Left ventricle myocardium superior (tissue), 1 donor: ENCODE measurements at places on chromosomes 4 and X. TPM values are rescaled to one million over a fixed set of nuclear protein-coding genes. Genes with fewer than 3 reads are reported as not detected.
A peak's percentile ranks its signal among the peaks of the same experiment; 100 is the strongest.

The PLK4 gene
- total RNA-seq: 1.3 TPM

DNA sequence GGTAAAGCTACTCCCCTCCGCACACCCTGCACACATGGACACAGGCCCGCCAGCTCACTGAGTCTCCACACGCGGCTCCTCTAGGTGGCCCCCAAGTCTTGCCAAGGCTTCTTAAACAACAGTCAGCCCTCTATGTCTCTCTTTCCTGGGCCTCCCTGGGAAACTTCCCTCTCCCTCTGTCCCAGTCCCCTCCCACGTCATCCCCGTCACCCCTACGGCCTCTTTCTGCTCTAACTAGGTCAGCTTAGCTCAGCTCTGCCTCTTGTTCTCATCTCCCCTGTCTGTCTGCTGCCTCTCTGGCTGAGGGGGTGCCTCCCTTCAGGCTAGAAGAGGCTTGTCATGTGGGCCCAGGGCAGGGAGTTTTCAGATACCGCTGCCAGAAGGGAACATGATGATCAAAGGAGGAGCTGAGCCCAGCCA, 38.8 kb downstream of the SEPTIN6 start:
- DNase-seq: peak; percentile 53

- DNase-seq: no peak
These were observed 3.2 kb upstream of the CLOCK start for GRCh38 chr4:55549888-55550287.

DNA sequence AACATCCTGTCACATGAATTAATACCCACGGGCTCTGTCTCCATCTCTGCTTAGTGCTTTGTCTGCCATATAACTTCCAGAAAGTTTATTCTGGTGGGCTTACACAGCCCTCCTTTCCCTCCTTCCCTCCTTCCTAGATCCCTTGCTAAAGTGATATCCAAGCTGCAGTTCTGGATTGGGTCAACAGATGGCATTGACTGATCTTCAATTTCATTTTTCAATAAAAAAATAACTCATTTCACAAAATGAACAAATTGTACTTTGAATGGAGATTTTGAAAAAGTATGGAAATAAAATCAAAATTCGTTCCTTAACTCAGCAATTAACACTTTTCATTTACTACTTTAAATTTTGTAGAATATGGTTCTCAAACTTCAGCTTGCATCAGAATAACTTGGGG, 94.9 kb downstream of the NXF2 start:
- no peak for DNase-seq

The CT55 gene
- not detected for total RNA-seq

The DCAF12L2 gene
- 0.10 TPM for total RNA-seq

DNA sequence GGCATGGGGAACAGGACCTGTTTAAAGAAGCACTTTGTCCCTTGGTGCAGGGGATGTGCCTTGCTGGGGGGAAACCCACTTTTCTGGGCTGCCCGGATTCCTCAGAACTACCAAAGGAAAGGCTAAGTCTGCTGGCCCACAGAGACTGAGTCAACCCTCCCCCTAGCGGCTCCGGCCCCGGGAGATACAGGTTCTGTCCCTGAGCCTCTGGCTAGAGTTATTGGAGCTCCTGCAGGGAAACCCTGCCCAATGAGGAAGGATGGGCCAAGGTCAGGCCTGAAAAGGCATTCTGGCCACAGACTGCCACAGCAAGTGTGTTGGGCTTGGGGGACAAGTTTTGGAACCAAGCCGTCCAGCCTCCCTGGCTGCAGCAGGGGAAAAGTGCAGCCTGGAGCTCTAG, 490.9 kb upstream of the ACTRT1 start:
- no peak for DNase-seq

The PRKX gene
- 5.1 TPM for total RNA-seq

The ODAPH gene
- total RNA-seq: not detected

DNA sequence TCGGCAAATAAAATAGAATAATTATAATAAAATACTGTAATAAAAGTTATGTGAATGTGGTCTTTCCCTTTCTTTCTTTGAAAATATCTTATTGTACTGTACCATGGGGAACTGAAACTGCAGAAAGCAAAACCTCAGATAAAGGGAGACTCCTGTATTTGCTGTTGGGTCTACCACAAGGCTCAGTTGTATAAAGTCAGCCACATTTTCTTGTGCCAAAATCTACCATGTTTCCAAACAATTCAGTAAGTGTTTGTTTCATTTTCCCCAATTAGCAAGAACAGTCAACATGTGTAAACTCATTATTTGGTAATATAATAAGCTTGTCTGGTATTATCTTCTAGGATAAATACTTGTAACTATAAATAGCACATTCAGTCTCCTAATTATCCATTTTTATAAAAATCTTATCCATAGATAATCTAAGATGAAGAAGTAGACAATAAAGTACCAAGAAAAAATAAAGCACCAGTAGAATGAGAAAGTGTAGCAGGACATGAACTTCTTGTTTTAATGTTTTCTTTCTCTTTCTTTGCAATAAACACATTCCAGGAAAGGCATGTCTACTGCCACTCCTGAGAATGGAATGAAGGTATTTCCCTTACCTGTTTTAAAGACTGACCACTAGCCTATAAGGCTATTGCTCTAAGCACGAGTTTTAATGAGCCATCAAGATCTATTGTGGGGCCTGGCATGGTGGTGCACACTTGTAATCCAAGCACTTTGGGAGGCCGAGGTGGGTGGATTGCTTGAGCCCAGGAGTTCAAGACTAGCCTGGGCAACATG, 15.0 kb upstream of the OTUD4 start:
- DNase-seq: no peak

The ALB gene
- total RNA-seq: not detected

- DNase-seq: no peak
These were observed 521.2 kb downstream of the STIM2 start for GRCh38 chr4:27381815-27382214.

DNA sequence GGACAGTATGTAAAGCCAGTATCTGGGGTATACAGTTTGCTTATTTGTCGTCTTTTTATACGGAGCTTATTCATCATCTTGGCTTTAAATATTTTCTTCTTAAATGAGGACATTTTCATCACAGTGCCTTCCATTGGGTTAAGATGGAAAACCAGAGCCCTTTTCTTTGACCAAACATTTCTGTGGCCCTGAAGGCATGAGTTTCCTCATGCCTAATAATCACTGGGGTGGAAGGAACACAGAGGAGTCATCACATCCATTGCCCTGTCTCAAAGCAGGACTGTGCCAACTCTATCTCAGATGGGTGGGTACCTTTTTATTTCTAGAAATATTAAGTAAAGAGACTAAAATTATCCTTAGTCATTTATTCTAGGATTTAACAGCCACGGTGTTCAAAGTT, 40.0 kb downstream of the CHRDL1 start:
- no peak for DNase-seq

The TAF7L gene
- total RNA-seq: not detected

The ENPEP gene
- 2.7 TPM for total RNA-seq

The BMPR1B gene
- 1.8 TPM for total RNA-seq

The SERTM2 gene
- not detected for total RNA-seq

- DNase-seq: no peak
These were observed 57.1 kb upstream of the NKX1-1 start for GRCh38 chr4:1463088-1463926.

DNA sequence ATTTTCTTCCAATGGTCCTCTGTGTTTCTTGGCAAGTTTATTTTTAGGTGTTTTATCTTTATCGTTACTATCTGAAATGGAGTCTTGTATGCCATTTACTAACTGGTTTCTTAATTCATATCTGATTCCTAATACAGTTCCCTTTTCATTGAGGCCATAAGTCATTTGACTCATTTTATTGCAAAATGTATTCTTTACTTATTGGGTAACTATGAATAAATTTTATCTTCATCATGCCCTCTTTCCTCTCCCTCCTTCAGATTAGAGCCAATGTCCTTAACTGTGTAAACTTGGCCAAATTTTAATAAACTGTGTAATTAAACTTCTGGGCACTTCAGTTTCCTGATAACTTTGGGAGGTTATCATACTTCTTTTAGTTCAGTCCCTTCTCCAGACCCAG, 19.3 kb upstream of the MSMO1 start:
- no peak for DNase-seq
